ENCODE measurements at places on chromosomes 6 and 20.

- no peak for DNase-seq
Observed at GRCh38 chr6:115001731-115002350, 659.0 kb upstream of the HS3ST5 start.

GRCh38 chr6:151704383-151704782 is 103.1 kb upstream of the ESR1 start:
- DNase-seq, result no peak

DNA sequence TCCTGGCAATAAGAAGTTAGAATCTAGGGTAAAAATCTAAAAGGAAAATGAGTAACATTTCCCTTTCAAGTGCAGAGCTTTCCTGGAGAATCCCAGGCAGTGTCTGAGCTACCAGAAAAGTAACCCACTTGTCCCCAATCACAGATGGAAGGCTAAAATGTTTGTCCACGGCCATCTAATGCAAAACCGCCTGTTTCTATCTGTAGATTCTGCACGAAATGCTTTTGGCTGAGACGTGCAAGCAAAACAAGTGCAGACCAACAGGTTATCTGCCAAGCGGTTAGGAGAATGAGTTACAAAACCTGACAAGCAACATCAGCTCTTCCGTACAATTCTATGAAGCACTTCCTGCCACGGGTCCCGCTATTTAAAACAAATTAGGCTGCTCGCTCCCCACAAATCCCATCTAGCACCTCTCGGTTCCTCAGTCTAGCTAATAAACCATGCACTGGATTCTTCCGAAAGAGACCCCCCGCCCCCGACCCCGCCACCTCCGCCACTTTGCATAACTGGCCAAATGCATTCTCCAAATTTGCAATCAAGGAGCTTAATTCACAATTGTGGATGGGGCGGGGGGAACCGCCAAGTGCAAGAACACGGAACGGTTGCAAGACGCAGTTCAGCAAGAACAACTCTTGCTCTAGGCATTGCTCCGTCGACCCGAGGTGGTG is 1.4 kb downstream of the ELOVL5 start:
- DNase-seq, result no peak

GRCh38 chr20:31836853-31837608 is 8.4 kb downstream of the FOXS1 start:
- no peak for DNase-seq

GRCh38 chr6:47832386-47833100 is 50.7 kb downstream of the OPN5 start:
- DNase-seq, result no peak

GRCh38 chr20:43798291-43799149 is 71.7 kb upstream of the GTSF1L start:
- no peak for DNase-seq

- no peak for DNase-seq
Observed at GRCh38 chr6:74447013-74447412, 751.0 kb downstream of the CD109 start.

- DNase-seq, result no peak
Observed at GRCh38 chr6:149075616-149076354, 241.7 kb upstream of the TAB2 start.

GRCh38 chr6:9977411-9977810 is 437.5 kb downstream of the TFAP2A start:
- no peak for DNase-seq

GRCh38 chr6:125818772-125819260 is 28.1 kb downstream of the NCOA7 start:
- DNase-seq, result no peak

- DNase-seq, result no peak
Observed at GRCh38 chr6:157628463-157628862, 194.6 kb upstream of the SNX9 start.

- no peak for DNase-seq
Observed at GRCh38 chr6:105151644-105152043, 28.2 kb downstream of the POPDC3 start.

GRCh38 chr6:147973806-147974205 is 368.8 kb upstream of the SASH1 start:
- no peak for DNase-seq

DNA sequence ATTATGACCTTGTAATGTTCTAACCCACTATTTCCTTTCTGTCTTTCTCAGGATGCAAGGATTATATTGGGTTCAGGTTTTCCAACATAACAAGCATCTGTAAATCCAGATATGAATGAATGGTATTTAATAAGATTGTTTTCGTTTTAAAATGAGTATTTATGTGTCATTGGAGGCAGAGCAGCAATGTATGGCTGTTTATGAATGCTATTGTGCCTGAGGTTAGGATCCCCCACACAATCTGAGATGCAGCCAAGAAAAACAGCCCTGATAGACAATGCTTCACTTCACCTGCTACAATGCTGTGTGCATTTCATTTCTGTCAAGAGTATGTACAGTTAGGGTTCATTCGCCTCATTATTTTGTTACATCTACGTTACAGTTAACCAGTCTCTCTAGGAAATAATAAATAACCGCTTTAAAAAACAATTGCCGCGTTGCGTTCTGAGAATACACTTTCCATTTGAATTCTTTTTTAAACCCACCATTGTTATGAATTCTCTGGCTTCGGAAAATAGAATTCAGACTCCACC is 19.6 kb downstream of the TFAP2A start:
- DNase-seq, result no peak

- no peak for DNase-seq
Observed at GRCh38 chr20:380763-381580, 412 bp downstream of the TRIB3 start.

- no peak for DNase-seq
Observed at GRCh38 chr6:5004373-5005037, 668 bp upstream of the RPP40 start.

DNA sequence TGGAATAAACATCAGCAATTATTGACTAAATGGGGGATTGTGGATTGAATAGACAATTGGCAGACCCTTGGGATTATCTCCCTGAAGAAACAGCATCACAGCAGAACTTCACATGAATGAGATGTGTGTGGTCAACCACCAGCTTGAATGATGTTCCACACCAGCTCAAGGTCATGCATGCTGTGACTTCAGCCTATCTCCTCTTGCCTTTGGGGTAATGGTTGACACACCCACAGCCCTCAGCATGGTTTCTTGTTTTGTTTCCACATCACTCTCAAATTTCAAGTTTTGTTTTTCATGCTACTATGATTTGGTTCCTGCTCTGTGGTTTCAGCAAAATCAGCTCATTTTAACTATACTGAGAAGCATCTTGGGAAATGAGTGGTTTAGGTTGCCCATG is 94.3 kb downstream of the PAK5 start:
- DNase-seq, result no peak

DNA sequence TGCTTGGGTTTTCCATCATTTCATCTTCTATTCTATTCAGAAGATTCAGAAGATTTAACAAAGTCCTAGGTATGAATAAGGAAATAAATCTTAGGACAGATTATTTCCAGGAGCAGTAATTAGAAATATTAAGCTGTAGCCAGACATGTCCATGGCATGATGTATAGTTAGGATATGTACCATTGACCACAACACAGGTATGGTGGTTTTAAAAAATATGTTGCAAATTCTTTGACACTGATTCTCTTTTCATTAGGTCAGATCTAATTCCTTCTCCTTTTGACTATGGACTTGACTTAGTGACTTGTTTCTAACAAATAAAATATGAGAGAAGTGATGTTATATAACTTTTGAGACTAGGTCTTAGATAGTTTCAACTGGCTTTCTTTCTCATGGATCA is 23.5 kb upstream of the PDE7B start:
- no peak for DNase-seq

DNA sequence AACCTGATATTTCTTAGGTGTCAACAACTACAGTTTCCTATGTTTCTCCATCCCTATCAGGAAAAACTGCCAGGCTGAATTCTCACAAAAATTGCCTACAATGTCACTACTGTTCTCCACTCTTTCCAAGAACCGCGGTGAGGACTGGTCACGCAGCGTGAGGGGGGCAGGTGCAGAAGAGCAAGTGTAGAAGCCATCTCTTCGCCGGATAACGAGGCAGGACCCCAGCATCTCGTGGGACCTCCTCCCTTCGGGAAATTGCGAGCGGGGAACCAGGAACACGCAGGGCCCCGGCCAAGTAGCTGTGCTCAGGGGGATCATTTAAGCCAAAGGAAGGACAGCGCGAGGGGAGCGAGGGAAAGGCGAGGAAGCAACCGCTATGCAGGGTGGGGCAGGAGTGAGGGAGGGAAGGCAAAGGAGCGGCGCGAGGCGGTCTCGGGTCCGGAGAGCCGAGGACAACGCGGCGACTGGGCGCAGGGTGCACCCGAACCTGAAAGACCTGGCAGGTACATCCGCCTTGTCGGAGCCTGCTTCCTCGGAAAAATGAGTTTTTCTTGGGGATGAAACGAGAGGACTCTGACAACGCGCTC is 559 bp downstream of the APMAP start:
- no peak for DNase-seq

- DNase-seq, result no peak
Observed at GRCh38 chr20:3751305-3751674, 16.3 kb downstream of the ADISSP start.

GRCh38 chr6:140401761-140402160 is 1027.3 kb upstream of the CITED2 start:
- no peak for DNase-seq

DNA sequence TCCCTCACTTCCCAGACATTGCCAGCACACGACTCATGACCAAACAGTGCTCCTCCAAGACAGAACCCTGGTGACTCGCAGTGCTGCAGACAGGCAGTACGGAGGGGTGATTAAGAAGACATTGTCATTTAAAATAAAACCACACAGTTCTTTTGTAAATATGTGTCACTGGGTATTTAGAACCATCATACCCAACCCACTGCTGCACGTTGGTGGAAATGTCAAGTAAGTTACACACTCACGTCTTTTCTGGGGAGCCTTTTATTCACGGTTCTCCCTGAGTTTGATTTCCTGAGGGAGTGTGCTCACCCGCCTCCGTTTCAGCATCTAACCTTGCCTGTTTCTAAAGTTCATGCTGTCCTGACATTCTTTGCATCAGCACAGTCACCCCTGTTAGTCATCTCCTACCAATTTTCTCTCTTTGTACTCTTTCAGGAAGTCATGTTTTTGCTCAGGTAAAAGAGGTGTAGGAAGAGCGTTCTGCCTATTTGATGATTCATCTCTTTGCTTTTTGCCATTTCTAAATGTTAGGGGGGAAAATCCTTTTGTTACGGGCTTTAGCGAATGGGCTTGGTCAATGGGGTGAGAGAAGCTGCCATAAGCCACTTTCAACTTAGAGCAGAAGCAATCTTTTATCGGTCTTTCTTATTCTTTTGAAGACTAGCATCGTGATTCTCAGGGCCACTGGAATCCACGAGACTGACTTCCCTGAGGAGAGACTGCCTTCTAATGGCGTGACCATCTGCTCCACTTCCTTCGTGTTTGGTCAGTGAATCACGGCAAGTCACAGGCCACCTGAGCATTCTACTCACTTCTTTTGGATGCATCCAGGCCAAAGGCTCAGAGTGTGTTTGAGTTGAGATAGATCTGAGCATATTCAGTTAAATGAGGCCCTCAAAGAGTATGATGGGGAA is 512.8 kb upstream of the JARID2 start:
- no peak for DNase-seq

- no peak for DNase-seq
Observed at GRCh38 chr6:22091424-22091948, 205.3 kb downstream of the PRL start.

- no peak for DNase-seq
Observed at GRCh38 chr6:164924674-164925073, 384.7 kb downstream of the C6orf118 start.

GRCh38 chr20:62064770-62065673 is 659 bp downstream of the TAF4 start:
- DNase-seq, result no peak

- DNase-seq, result no peak
Observed at GRCh38 chr6:168411130-168411529, 29.9 kb upstream of the SMOC2 start.
